Fibroblast of skin of right biceps (primary cell): ENCODE measurements at places on chromosomes 3 and 15.

DNA sequence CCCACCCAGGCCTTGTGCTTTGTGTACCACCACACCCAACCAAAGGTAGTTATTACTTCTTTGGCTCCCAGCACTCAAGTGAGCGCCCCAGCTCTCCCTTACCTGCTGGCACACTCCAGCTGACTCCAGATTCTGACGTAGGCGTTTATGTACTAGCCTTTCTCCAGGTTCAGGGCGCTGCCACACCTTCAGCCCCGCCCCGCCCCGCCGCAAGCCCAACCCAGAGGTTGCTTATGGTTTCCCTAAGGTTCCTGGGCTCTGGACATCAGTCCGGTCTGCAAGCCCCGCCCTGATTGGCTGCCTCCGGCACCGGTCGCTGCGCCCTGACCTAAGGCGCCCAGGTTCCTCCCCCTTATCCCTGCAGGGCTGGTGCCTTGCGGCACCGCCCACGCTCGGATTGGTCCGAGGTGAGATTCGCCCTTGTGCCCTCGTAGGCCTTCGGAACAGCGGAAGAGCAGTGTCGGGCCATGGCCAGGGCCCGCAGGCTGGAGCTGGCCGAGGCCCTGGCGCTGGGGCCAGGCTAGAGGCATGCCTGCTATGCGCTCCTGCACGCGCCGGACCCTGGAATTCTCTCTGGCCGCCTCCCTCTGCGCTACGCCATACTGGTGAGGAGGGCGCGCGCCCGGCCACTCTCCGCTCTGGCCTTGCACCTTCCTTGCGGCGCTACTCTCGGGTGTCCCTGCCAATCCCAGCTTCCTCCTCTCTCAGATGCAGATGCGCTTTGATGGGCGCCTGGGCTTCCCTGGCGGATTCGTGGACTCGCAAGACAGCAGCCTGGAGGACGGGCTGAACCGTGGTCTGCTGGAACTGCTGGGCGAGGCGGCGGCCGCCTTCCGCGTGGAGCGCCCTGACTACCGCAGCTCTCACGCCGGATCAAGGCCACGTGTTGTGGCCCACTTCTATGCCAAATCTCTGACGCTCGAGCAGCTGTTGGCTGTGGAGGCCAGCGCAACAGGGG is 19.8 kb upstream of the NUDT16 start:
- DNase-seq = peak; percentile 26

DNA sequence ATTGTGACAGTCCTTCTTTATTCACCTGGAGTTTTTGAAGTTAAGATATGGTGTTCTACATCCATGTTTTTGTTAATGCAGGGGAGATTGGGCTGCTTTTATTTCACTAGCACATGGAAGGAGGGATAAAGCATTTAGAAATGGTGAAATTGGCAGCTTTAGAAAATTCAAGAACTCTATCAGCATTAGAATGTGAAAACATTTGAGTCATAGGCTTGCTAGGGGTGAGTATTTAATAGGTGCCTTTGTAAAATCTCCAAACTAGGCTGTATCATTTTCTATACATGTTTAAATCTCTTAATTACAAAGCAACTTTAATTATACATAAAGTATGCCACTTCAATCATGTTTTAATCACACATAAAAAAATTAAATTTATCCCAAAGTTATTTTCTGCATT is 12.9 kb downstream of the NLGN1 start:
- no peak for DNase-seq

GRCh38 chr15:86163816-86164215 is 84.1 kb downstream of the AGBL1 start:
- peak; percentile 66 for DNase-seq

DNA sequence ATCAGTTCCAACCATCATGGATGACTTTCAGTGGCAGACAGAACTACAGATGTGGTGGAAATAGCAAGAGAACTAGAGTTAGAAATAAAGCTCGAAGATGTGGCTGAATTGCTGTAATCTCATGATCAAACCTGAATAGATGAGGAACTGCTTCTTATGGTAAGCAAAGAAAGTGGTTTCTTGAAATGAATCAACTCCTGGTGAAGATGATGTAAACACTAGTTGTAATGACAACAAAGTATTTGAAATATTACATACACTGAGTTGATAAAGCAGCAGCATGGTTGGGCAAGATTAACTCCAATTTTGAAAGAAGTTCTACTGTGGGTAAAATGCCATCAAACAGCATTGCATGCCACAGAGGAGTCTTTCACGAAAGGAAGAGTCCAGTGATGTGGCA is 131.7 kb upstream of the FAM3D start:
- DNase-seq = no peak

DNA sequence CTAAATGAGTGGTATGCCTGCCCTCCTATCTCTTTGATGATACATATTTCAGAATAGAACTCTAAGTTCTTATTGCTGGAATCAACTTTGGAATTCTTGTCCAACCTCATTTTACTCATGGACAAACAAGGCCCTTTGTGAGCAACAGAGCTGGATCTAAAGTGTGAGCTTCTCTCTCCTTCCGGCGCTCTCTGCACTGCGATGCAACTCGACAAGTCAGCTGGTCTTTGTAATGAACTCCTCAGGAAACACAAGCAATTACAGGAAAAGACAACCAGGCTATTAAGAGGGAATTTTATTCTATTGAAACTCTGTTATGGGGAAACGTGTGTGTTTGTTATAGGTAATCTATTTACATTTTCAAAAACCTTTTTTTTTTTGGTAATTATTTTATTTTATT is 20.3 kb upstream of the NRROS start:
- no peak for DNase-seq

DNA sequence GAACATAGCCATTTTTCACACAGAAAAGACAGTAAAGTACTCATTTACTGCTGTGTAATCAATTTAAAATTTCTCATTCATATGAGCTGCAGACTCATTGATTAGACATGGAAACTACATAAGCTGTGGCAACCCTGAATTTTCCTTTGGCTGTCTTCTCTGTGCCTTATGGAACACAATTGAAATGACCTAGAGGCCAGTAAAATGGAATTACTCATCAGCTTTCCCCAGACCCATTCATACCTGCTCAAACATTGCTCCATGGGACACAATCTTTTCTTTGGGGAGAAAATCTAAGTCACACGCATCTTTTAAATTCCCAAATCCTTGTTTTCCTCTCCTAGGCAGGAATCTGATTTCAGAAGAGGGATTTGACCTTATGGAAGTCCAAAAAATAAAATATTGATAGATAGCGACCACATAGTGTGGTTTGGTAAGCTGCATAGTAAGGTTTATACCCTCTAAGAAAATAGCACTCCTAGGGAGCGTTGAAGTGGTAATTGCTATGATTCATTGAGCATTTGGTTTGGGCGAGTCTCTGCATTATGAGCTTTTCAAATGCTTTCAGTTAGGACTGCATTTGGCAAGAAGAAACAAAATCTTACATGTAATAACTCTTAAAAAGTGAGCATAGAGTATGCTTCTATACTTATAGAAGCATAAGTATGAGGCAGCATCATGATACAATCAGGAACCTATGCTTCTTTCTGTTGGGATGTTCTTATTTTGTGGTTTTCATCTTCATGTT is 243.4 kb upstream of the GADL1 start:
- DNase-seq = peak; percentile 73

GRCh38 chr3:198109883-198110282 is 149.9 kb downstream of the LMLN start:
- no peak for DNase-seq
